Foreskin melanocyte (primary cell): ENCODE measurements at places on chromosomes 7 and 10.

DNA sequence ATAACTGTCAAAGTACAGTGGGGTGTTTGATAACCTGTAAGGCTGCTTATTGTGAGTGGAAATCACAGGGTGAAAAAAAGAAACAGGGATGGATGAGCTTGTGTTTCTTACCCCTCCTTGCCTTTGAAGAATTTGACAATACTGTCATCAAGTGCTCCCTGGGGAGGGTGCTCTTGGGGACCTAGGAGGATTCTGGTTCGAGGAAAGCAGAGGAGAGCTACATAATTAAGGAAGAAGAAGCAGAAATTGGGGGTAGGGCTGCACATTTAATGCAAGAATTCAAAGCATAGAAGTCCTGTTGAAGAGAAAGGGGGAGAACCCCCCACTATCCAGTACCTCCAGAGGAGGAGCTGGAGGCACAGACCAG is 208.1 kb upstream of the PHYHIPL start:
- DNase-seq = no peak

GRCh38 chr7:156731651-156732050 is 91.1 kb downstream of the RNF32 start:
- no peak for DNase-seq

DNA sequence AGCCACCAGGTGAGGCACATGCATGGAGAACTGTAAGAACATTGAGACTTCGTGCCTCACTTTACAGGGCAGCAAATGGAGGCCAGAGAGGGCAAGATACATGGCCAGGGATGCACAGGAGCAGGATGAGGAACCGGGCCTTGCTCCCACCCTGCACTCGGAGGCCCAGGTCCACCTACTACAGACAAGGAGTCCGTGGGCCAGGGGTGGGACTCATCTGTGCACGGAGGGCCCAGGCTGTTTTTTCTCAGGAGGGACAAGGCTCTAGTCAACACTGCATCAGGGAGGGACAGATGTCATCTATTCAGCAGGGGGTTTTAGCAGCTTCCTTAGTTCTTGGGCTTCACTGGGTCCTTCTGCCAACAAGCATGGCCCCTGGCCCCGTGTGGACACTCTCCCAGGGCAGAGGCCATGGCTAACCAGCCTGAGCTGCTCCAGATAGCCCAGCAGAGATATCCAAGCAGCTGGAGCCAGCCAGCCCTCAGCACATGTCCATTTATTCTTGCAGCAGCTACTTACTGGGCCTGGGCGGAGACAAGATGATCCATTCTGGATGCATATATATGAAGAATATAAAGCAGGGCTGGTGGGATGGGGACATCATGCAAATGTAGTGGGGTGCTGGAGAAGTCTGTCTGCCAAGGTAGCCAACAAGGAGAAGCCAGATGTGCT is 134.5 kb upstream of the RET start:
- no peak for DNase-seq

DNA sequence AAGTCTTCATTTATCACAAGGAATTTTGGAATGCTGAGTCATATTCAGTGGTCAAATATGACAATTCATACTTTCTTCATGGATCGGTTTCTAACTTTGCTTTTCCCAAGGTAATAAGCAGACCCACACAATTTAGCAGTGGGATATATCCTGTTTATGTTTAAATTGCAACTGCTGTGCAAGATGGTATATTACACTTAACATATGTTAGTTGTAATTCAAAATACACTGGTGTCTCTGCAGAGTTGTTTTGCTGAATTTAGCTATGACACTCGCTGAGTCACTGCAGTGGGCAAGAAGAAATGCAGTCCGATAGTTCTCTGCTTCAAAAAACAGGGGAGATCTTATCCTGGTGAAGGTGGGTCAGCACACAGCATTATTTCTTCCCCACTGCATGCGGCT is 194.8 kb upstream of the PTN start:
- DNase-seq = peak; percentile 18

DNA sequence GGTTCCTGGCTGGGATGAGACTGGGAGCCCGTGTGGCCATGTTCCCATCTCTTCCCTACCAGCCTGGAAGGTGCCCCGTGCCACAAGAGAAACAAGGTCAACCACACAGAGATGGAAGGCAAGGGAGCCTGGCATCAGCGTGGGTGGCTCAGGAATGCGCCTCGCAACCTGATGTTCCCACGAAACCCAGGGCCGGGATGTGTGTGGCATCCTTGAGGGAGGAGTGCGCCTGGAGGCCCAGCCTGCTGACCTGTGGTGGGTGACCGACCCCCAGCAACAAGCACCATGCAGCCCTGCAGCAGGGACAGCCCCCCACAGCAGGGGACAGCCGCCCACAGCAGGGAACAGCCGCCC is 267.2 kb downstream of the ELFN1 start:
- DNase-seq = no peak

DNA sequence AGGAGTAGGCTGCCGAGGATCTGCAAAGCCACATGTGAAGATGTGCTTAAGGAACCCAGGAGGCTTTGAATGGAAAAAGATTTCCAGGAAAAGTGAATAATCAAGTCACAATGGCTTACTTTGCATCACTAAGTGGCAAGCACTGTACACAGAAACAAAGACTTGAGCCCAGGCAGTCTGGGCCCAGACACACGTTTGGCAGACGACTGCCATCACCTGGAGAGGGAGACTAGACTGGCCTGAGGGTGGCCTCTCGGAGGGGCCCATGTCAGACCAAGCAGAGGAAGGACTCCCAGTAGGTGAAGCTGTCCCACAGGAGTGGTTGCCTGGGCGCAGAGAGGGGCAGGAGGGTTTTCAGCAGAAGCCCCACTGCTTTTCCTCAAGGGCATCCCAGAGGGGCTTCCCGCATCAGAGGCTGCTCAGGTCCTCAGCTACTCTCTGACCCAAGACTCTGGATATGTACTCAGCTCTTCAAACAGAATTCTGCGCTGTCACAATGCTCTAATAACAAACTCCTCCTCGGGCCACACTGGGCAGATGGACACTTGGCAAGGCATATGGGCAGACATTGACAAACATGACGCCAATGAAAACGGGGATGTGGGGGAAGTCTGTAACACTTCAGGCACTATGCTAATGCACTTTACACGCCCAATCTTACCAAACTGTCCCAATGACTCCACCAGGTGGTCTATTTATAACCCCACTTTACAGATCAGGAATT is 27.9 kb upstream of the FRAT2 start:
- DNase-seq = no peak

DNA sequence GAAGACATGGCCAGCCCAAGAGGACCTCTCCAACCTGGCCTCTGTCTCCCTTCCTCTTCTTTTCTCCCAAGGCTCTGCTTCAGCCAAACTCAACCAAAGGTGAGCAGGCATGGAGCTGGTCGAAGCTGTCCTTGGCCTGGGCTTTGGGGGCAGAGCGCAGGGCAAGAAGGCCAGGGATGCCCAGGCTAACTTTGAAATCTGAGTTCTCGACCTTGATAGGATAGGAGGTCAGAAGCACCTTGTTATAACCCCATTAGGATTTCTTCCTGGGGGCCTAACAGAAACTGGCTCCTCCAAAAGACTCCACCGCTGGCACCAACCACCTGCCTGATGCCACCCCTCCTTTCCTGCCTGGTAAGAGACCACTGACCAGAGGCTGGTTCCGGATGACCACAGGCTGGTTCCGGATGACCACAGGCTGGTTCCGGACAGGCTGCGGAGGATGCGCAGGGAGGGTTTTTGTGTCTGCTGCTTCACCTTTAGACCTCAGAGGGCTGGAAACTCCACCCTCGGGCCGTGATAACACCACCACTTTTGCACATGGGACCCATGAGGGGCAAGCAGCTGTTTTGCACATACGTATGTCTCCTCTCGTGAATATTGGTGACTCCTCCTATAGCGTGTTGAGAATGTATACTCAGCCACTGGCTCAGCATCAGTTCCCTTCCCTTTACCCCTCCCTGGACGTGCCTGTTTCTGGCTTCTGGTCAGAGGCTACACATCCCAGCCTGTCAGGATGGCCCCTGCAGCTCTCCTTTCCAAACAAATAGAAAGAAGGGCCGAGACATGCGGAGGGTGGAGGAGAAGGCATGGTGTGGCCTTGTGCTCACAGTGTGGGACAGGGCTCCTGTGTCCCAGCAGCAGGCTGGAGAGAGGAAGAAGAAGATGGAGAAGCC is 140.1 kb downstream of the DNAJB6 start:
- DNase-seq = no peak

DNA sequence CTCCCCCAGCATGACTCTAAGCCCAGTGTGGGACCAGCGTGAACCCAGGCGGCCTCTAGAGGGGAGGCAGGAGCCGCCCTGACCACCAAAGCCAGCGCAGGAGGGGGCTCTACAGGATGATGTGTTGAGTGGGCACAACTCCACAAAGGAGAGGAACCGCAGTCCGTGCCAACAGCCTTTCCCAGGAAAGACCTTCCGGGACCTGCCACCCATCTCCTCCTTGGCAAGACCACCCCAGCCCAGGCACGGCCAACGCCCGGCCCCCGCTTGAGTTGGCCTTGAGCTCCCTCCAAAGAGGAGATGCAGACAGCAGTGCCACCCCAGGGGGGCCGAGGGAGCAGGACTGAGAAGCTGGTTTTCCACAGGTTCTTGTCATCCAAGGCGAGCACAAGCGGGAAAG is 38.9 kb downstream of the PTPRN2 start:
- no peak for DNase-seq

GRCh38 chr10:127952918-127953317 is 46.0 kb downstream of the PTPRE start:
- no peak for DNase-seq

- DNase-seq = no peak
Measured at GRCh38 chr10:789831-790701, 100.6 kb upstream of the DIP2C start.

GRCh38 chr7:41287559-41288335 is 415.1 kb downstream of the INHBA start:
- DNase-seq = no peak

GRCh38 chr10:79926037-79926436 is 22.9 kb downstream of the SFTPD start:
- no peak for DNase-seq

- DNase-seq = no peak
Measured at GRCh38 chr7:134182078-134182477, 54.9 kb downstream of the LRGUK start.

DNA sequence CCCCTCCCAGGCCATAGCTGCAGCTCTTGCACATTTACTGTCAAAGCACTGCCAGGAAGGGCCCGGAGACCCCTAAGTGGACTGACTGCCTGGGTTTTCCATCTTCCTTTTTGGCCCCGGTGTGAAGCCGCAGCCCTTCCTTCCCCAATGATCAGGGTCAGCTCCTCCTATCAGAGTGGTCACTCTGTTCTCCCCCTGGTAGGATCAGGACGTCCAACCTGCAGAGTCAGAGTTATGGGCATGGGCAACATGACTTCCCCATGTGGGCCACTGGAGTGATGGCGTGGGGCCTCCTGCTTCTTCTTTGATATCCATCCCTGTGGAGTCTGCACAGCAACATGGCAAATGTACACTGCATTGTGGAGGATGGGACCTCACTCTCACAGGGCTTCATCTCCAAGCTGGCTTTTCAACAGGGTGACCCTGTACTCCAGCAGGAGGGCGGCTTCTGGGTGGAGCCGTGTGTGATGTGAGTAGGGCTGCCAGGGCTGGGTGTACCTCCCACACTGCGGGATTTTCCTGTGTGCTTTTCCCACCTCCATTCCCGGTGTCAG is 6.4 kb upstream of the RAMP3 start:
- no peak for DNase-seq

GRCh38 chr7:32639122-32639521 is 143.8 kb downstream of the AVL9 start:
- DNase-seq = no peak

GRCh38 chr7:40786909-40787308 is 652.1 kb downstream of the SUGCT start:
- no peak for DNase-seq

DNA sequence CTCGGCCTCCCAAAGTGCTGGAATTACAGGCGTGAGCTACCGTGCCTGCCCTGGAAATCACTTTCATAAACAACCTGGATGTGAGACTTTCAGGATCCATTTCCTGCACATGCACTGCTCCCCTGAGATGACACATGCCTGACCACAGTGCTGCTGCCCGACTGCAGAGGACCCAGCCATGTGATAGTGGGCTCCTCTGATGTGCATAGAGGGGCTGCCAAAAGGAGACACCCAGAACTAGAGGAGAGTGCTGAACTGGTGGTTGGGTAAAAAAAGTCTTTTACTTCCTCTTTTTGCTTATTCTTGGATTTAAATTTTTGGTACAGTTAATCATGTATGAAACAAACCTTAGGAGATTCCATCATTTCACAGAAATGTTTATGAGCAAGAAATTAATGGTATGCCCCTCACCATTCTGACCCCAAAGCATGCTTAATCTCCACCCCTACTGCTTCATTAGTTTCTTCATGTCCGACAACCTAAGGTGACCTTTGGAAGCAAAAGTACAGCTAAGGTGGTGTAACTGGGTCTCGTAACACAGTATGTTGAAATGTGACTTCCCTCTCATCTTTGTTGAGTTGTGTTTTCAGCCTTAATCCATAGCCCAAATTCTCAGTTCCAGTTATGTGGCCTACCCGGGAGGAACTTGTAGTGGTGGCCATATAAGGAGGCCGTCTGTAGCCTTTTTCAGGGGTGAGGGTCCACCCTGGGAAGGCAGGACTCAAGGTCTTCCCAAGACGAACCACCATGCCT is 111.1 kb downstream of the RNF216 start:
- no peak for DNase-seq

- no peak for DNase-seq
Measured at GRCh38 chr10:81820418-81820817, 54.6 kb upstream of the NRG3 start.

- no peak for DNase-seq
Measured at GRCh38 chr10:89502549-89502948, 32.8 kb downstream of the SLC16A12 start.

DNA sequence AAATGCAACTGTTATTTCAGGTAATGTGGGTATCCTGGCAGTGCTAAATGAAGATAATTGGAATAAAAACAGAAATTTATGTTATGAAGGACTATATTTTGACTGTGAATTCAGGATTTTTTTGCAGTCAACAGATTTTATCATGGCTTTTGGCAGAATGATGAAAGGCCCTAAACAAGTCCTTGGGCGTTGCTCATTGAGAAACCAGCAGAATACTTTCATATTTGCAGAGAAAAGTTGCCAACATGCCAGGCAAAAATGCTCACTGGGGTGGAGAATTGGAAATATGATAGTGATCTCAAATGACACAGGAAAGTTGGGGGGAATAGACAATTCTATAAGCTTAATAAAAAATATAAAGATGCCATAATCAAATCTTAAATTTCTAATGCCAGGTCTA is 121.1 kb downstream of the GPR85 start:
- no peak for DNase-seq

DNA sequence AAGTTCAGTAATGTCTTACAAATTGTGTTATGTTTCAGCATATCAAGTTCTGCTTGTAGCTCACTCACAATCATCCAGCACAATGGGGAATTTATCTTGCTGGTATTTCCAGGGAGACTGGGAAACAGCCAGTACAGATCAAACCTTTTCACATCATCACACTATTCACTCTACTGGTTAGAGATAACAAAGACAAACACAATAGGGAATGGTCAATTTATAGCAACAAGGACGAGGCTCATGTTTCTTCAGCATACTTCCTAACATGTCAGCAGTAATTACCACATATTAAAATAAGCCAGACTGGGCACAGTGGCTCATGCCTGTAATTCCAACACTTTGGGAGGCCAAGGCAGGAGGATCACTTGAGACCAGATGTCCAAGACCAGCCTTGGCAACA is 38.3 kb downstream of the TOMM7 start:
- no peak for DNase-seq

- peak; percentile 46 for DNase-seq
Measured at GRCh38 chr10:101780818-101781654, 2.2 kb downstream of the NPM3 start.
